ENCODE measurements at places on chromosomes 7 and 10. TPM values are rescaled to one million over a fixed set of nuclear protein-coding genes. Genes with fewer than 3 reads are reported as not detected.

DNA sequence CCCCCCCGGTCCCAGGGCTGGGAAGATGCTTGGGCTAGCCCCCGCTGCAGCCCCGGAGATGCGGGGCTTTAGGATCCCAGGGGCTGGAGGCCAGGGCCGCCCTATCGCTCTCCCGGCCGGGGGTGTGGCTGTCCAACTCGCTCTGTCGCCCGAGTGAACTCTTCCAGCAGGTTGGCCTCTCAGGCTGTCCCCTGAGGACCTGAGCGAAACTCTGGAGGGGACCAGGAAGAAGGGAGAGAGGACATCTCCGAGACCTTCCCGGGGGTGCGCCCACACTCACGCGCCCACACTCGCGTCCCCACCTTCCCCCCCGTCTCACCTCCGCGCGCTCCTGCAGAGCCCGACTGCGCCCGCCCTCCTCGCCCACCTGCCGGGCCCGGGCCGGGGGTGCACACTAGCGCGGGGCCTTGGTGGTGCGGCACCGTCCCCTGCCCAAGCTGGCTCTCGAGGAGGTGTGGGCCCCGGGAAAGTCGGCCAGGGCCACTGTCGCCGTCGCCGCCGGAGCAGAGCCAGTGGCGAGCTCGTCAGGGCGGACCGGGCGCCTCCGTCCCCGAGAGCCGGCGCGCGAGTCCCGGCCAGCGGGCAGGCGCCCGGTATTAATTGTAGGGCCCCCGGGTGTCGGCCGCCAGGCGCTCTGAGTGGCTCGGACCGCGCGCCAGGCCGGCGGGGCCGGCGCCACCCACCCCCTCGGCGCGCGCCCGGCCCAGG, 101.7 kb upstream of the SVIL start:
- H3K27me3 ChIP-seq: no peaks in the 10 kb centered on the region
- H3K36me3 ChIP-seq: no peaks in the 10 kb centered on the region
- H3K4me1 ChIP-seq: peaks cover 22% of the 10 kb centered on the region
- peak overlapping the region; percentile 73 for H3K4me3 ChIP-seq
- peak overlapping the region; percentile 93 for H3K27ac ChIP-seq
- peak; percentile 69 for DNase-seq

- no peaks in the 10 kb centered on the region for H3K27me3 ChIP-seq
- no peaks in the 10 kb centered on the region for H3K4me1 ChIP-seq
- H3K4me3 ChIP-seq: no peak overlapping the region
These were observed 86.3 kb upstream of the FAM171A1 start for GRCh38 chr10:15457382-15457781.

DNA sequence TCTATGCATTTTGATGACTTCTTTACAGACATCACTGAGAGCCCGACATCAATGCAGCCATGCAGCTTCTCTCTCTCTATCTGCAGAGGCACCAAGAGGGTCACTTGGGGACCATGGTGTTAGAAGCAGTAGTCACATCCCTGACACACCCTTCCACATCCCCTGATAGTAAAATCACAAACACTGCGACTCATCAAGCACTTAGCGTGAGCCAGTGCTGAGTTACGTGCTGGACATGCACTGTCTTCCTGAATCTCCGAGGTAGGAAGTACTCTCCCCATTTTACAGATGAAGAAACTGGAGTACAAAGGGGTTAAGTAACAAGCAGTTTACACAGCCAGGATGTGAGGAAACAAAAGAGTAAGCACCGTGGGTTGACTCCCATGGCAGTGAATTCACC, 109.2 kb downstream of the OSBPL3 start:
- DNase-seq: no peak
- H3K27me3 ChIP-seq: no peaks in the 10 kb centered on the region
- no peaks in the 10 kb centered on the region for H3K4me1 ChIP-seq
- peaks cover 13% of the 10 kb centered on the region for H3K36me3 ChIP-seq

DNA sequence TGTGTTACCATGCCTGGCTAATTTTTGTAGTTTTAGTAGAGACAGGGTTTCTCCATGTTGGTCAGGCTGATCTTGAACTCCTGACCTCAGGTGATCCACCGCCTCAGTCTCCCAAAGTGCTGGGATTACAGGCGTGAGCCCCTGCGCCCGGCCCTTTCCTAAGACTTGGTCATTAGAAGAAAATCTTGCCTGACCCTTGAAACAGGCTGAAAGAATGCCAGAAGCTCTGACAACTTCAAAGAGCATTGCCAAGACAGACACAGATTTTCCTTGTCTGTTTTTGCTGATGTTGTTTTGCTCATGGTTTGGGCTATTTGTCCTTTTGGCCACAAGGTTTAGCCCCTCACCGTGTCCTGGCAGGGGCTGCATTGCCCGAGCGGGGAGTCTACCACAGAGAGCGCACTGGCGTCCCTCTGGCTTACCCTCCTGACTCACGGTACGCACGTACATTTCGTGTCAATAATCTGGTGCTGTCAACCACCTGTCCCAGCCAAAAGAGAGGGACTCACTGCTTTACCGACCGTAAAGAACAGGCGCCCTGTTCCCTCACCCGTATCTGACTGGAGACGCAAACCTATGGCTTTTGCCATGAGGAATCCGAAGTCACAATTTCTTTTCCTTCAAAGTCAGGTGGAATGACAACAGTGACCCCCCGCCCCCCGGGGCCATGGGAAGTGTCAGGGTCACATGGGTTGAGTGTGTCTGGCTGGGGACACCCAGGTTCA, 10.1 kb upstream of the INPP5A start:
- H3K4me3 ChIP-seq: no peak overlapping the region
- no peak for DNase-seq
- no peak overlapping the region for H3K27ac ChIP-seq
- H3K4me1 ChIP-seq: peaks cover 12% of the 10 kb centered on the region
- H3K36me3 ChIP-seq: no peaks in the 10 kb centered on the region

DNA sequence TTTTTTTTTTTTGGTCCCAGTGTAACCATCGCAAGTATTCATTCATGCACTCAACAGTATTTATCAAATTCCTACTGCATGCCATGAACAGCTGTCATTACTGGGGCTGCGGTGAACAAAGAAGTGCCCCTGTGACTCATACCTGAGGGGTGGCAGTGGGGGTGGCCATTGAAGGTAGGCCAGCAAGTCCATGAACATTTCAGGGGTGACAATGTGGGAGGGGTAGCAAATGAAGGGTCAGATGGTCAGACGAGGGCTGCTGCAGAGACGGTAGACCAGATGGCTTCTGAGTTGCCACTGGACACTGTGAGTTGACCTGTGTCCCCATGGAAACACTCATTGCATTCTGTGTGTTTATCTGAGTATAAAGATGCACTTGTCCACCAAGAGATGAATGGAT, 92.5 kb upstream of the PITRM1 start:
- H3K27ac ChIP-seq: no peak overlapping the region
- H3K4me1 ChIP-seq: no peaks in the 10 kb centered on the region
- DNase-seq: peak; percentile 69
- no peak overlapping the region for H3K4me3 ChIP-seq

GJD4 gene
- not detected for total RNA-seq

DNA sequence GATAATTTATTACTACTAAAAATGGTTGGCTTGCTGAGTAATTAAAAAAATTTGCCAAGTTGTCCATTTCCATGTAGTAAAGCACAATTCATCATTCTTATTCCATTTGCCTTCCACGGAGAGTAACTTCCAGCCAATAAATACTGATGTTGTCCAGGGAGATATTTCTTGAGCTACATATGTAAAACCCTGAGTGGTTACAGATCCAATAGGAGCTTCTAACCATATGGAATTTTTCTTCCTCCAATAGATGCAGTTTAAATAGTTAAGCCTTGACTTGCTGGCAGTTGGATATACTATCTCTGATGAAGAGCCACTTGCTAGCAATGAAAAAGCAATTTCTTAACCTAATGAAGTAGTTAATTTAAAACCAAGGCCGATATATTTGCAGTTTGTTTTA, 271.1 kb downstream of the PLXDC2 start:
- DNase-seq: no peak
- H3K36me3 ChIP-seq: no peaks in the 10 kb centered on the region
- no peak overlapping the region for H3K4me3 ChIP-seq
- no peak overlapping the region for H3K27ac ChIP-seq
- no peaks in the 10 kb centered on the region for H3K4me1 ChIP-seq
- no peaks in the 10 kb centered on the region for H3K27me3 ChIP-seq

DNA sequence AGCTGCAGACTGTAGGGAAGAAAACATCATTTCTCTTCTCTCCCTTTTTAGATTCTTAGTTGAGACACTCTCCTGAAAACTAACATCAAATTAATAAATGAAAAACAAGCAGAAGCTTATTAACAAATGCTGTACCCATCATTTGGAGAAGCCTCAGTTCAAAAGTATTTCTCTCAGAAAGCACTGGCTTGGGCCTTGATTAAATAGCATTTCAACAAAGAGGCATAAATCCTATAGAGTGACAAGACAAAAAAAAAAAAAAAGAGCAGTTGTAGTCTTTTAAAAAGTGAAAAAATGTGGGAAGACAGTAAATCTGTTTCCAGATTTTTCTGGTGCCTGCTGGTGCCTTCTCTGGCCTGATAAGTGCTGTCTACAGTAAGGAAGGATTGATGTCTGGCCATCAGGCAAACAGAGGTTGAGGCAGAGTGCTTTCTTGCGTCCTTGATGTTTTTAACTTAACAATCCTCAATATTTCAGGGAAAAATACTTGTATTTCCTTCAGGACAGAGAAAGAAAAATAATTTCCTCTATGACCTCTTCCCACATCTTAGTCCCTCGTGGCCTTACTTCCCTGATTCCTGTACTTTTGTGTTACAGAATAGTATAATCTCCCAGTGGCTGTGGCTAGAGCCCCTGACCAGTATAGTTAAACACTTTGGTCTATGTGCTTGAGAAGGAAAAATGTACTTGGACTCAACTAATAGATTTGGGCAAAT, 300.5 kb downstream of the HGF start:
- H3K36me3 ChIP-seq: no peaks in the 10 kb centered on the region
- H3K27ac ChIP-seq: no peak overlapping the region
- no peaks in the 10 kb centered on the region for H3K4me1 ChIP-seq
- no peak for DNase-seq

CALML3 gene
- total RNA-seq: not detected
